ENCODE measurements at places on chromosomes 4 and X.

DNA sequence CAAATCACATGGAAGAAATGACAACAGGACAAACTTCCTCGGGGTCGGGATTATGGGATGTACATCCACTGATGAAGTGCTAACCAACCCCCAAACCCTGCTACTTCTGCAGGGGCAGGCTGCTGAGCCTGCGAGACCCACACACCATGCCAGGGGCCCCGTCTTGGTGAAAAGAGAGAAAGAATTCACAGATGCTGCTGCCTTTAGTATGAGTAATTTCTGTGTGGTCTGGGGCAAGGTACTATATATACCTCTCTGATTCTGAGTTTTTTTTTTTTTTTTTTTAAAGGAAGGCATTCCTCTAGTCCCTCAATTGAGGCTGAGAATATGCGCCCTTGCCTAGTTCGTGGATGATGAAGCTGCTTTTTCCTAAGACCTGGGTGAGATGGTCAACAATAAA, 24.8 kb downstream of the PDHA1 start:
- no peak for DNase-seq

GRCh38 chrX:40327085-40327484, 229.3 kb upstream of the BCOR start:
- DNase-seq, result no peak

DNA sequence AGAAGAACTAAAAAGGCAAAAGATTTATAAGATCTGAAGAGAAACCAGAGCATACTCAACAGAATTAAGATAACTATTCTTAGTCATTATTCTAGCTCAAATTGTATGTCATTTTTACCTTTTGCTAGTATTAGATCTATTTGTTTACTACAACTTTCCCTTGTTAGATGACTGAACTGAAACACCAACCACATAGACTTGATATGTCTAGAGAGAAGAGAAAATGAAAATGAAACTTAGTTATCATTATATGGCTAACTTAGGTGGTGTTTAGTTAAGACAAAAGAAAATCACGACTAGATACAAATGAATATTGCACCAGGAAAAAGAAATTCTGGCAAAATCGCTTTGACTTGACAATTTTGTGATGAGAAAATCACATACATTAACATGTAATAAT, 690.8 kb downstream of the PCDH18 start:
- no peak for DNase-seq

DNA sequence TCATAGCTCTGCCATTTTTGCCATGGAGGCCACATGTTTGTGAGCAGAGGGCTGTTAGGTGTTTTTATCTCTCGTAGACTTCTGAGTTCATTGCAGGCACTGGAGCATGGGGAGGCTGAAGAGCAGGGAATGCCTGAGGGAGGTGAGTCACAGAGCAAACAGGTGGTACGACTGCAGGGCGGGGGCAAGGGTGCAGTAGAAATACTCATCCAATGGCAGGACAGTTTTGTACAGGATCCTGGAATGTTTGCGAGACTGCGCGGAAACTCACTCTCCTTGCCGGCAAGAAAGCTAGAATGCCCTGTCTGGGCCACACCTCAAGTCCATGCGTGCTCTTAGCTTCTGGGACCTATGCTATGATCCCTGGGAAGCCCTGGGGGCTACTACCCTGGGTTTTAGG, 20.0 kb upstream of the VCX2 start:
- DNase-seq, result no peak

- no peak for DNase-seq
Measured at GRCh38 chr4:122528879-122529278, 72.4 kb upstream of the IL2 start.

DNA sequence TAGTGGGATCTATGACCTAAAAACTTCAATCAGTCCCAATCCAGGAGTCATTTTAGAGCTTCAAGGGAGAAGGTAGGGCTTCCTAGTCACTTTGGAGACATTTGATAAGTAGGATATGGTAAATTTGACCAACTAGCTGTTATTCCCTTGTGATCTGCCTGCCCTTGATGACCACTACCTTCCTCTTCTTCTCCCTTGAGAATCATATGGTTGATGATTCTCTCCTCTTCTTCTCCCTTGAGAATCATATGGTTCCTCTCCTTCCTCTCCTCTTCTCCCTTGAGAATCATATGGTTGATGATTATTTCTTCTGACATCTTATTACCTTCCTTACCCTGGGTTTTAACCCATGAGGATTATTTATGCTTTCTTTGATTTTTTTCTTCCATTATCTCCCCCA, 482.6 kb upstream of the TENM3 start:
- DNase-seq, result no peak

DNA sequence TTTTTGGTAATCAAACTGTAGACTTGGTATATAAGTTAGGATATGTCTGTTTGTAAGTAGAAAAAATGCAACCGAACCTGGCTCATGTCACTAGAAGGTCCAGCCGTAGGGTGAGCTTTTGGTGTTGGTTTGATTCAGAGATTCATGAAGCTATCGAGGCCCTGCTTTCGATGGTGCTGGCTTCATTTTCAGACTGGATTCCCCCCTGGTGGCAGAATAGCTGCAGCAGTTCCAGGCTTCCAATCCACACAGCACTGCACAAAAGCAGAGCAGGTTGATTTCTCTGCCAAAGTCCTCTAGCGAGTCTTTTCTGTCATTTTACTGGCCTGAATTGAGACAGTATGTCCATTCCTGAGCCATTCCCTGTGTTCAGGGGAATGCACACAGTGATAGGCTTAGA, 33.1 kb downstream of the PDK3 start:
- no peak for DNase-seq

GRCh38 chrX:20116577-20117240, at the start of gene MAP7D2:
MAP7D2 (minus strand) TSS chrX:20116907; CDS start chrX:20116879, 28 bp downstream.
- no peak for DNase-seq
